ENCODE measurements at places on chromosomes 4 and X. TPM values are rescaled to one million over a fixed set of nuclear protein-coding genes. Genes with fewer than 3 reads are reported as not detected.

The RS1 gene
- total RNA-seq: not detected

The CTAG2 gene
- not detected for total RNA-seq

The VEGFC gene
- total RNA-seq: 67.2 TPM

The GLRA3 gene
- total RNA-seq: not detected

The TRPC3 gene
- total RNA-seq: 1.0 TPM

The F8A3 gene
- total RNA-seq: 0.99 TPM

The LNX1 gene
- 0.51 TPM for total RNA-seq

All from fibroblast of lung (primary cell).